ENCODE measurements at places on chromosomes 2 and 18. TPM values are rescaled to one million over a fixed set of nuclear protein-coding genes. Genes with fewer than 3 reads are reported as not detected.

PIAS2 gene
- total RNA-seq = 36.3 TPM

GRCh38 chr18:48412339-48412929 lies 3.3 kb upstream of the ZBTB7C start:
- DNase-seq = no peak

LOXHD1 gene
- 0.33 TPM for total RNA-seq

GRCh38 chr2:135947483-135947882 lies 37.9 kb downstream of the DARS1 start:
- DNase-seq = no peak

UGT1A7 gene
- total RNA-seq = not detected

- peak; percentile 7 for DNase-seq
These were observed 204.1 kb downstream of the NDUFA10 start for GRCh38 chr2:239820836-239821693.

OTOS gene
- not detected for total RNA-seq

- DNase-seq = no peak
These were observed 301.7 kb downstream of the PAX3 start for GRCh38 chr2:221997100-221997499.

GRCh38 chr2:24924732-24925131 lies 4.7 kb upstream of the ADCY3 start:
- DNase-seq = no peak

DNA sequence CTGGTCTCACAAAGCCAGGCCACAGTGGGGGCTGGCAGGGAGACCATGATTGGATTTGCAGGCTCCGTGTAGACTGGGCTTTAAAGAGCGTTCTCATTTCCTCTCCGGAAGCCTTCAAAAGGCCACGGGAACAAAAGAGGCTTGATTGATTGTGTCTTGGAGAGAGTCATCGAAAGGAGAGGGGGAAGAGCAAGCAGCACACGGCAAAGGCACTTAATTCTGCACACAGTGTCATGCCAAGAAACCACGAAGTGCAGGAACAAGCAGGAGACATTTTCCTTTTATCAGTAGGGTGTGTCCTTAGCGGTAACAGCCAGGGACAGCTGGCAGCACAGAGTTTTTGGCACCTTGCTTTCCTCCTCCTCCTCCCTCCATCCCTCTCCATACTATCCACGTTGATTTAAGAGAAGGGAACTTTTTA lies 47.7 kb downstream of the GLI2 start:
- DNase-seq = no peak

DNA sequence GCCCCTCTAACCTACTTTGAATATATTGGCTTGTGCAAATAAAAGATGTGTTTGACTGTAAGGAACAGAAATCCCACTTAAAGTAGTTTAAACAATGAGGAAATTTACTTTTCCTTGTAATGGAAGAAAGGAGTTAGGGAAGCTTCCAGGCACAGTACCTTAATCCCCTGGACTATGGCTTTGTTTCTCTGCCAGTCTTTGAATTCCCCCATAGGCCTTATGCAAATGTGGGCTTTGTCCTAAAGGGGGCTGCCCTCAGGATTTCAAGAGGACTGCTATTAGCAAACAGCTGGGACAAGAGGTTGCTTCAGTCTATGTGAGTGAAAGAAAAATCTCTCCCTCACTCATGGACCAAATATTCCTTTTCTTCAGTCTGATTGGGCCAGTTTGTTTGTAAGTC lies 255.1 kb upstream of the THSD7B start:
- DNase-seq = no peak

- DNase-seq = no peak
These were observed 40.2 kb downstream of the MYOM1 start for GRCh38 chr18:3179430-3180089.

- DNase-seq = no peak
These were observed 249.7 kb downstream of the TPGS2 start for GRCh38 chr18:36578871-36579710.

FBLN7 gene
- 9.3 TPM for total RNA-seq

- DNase-seq = no peak
These were observed 282.0 kb upstream of the PXDN start for GRCh38 chr2:2026252-2026831.

GRCh38 chr18:13486686-13487085 lies 239.7 kb downstream of the FAM210A start:
- DNase-seq = no peak

Data from progenitor cell of endocrine pancreas (in vitro differentiated cells).